ENCODE measurements at places on chromosomes 16 and 17. TPM values are rescaled to one million over a fixed set of nuclear protein-coding genes. Genes with fewer than 3 reads are reported as not detected.
A peak's percentile ranks its signal among the peaks of the same experiment; 100 is the strongest.

DNA sequence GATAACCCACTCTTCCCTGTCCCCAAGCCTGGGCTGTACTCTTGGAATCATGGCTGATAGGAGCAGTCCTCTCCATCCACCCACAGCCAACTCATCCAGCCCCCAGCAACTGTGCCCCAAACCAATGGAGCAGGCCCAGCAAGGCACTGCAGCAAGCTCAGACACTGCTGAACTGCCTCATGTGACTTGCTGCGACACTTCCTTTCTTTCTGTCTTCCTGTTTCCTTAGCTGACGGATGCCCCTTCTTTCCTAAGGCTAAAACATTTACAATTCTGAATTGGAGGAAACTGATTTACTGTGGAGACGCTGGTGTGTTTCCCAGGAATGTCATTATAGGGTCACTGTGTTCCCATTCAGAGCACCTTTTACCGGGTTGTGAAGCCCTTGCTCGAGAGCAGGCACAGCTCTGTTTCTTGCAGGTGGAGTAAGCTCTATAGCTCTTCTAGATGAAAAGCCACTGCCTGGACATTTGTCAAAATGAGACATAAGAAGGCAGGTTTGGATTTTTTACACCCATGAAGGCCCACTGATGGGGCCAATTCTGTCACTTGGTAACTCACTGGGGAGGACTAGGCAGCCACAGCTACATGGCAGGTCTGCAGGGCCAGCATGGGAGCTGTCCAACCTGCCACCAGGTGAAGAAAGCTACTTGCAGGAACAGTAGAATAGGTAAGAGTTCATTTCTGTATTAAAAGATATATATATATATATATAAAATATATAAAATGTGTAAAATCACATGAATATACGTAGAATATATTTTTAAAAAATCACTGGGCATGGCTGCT, 27.4 kb downstream of the TMEM11 start:
- no peak for DNase-seq

Gene SLC16A6
- total RNA-seq = under 0.01 TPM

Gene PMFBP1
- 4.4 TPM for total RNA-seq

- H3K4me3 ChIP-seq = no peak overlapping the region
- peak; percentile 27 for DNase-seq
- no peaks in the 10 kb centered on the region for H3K27me3 ChIP-seq
- H3K4me1 ChIP-seq = peaks cover 30% of the 10 kb centered on the region
Observed at GRCh38 chr16:28610595-28611191, 849 bp upstream of the SULT1A1 start.

DNA sequence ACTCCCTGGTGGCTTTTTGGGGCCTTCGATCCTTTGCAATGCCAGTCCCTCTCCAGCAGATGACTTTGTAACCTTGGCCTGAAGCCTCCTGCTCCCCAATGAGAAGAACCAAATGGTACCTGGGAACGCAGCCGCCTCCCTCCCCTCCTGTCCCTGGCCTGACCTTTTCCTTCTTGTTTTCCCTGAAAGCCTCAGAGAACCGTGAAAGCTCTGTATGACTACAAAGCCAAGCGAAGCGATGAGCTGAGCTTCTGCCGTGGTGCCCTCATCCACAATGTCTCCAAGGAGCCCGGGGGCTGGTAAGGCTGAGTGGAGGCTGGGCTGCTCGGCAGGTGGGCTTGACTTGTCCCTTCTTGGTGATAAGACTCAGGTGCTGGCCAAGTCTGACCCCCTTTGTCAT, 88.0 kb downstream of the SDR42E1 start:
- no peak for DNase-seq
- no peaks in the 10 kb centered on the region for H3K36me3 ChIP-seq
- no peak overlapping the region for H3K27ac ChIP-seq

Gene TBC1D16
- total RNA-seq = 37.2 TPM

Gene SLX1B
- 20.8 TPM for total RNA-seq

DNA sequence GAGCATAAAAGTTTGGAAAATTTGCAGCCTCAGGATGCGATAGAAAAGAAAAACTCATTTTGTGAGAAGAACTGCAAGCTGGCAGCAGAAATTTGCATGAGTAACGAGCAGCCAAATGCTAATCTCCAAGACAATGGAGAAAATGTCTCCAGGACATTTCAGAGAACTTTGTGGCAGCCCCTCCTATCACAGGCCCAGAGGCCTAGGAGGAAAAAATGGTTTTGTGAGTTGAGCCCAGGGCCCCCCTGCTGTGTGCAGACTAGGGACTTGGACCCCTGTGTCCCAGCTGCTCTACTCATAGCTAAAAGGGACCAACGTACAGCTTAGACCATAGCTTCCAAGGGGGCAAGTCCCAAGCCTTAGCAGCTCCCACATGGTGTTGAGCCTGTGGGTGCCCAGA, 34.3 kb downstream of the APPBP2 start:
- H3K27me3 ChIP-seq = no peaks in the 10 kb centered on the region
- H3K27ac ChIP-seq = no peak overlapping the region
- no peaks in the 10 kb centered on the region for H3K4me1 ChIP-seq
- no peak overlapping the region for H3K4me3 ChIP-seq
- peaks cover 3% of the 10 kb centered on the region for H3K36me3 ChIP-seq

Gene XYLT1
- 6.0 TPM for total RNA-seq

GRCh38 chr17:74243013-74243755, 29.8 kb downstream of the TTYH2 start:
- H3K27me3 ChIP-seq = no peaks in the 10 kb centered on the region
- H3K36me3 ChIP-seq = no peaks in the 10 kb centered on the region
- no peak overlapping the region for H3K27ac ChIP-seq
- H3K4me3 ChIP-seq = no peak overlapping the region

Measured in body of pancreas (tissue), 4 donors.